ENCODE measurements at places on chromosomes 16 and 17.
A peak's percentile ranks its signal among the peaks of the same experiment; 100 is the strongest.

DNA sequence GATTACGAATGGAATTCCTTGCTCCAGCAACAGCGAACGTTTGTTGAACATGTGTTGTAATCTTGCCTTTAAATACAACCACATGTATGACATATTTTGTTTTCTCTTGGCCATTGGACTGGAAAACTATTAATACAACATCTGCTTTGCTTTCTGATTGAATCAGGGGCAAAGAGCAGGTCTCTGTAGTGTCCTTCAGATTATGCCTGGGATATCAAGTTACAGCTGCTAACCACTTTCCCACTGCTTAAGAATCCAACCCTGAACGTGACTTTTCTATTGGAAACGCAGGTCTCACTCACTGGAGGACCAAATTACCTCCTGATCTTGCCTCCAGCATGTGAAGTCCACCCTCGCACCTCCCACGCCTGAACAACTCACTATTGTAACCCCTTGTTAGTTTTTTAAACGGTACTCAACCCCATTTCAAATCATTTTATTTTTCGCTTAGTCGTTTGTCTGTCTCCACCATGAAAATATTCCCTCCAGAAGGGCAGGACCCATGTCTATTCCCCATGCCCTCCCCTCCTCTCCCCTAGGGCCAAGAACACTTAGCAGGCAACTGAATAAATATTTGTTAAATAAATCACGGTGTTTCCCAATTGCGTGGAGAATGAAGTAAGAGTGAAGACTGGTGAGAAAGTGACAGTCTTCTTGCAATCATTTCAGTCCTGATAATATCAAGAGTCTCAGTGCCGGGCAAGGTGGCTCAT is 57.4 kb upstream of the MRTFB start:
- peak; percentile 98 for DNase-seq

DNA sequence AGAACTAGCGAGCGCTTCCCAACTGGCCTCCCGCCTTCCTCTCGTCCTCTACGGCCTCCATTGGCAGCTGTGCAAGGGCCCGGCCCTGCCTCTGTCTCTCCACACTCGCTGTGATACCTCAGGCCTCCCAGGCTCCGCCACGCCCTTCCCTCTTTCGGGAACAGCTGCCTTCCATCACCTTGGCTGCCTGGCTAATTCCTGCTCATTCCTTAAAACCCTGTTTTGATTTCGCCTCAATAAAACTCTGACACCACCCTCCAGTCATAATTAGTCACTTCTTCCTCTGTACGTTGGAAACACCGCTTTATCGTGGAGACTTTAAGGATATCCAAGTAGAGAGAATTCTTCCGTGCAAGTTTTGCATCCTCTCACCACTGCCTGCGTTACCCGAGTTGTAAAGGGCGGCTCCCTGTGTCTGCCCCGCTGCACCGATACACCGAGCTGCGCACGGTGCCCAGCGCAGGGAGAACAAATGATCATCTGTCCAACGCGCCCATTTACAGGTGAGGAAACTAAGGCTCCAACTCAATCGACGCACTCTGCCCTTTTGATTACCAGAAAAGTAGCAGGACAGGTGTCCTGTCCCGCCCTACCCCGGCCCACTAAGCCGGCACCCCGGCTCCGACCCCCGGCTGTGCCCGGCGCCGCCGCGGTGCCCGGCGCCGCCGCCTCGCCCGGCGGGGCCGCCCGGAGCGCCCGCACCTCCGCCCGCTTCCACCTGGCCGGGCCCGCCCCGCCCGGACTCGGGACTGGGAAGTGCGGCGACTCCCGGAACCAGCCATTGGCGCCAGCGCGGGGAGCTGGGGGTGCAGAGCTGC is 139.7 kb downstream of the SEC14L1 start:
- peak; percentile 52 for DNase-seq

- peak; percentile 54 for DNase-seq
Observed at GRCh38 chr16:9090101-9090959, 1.1 kb upstream of the HAPSTR1 start.

DNA sequence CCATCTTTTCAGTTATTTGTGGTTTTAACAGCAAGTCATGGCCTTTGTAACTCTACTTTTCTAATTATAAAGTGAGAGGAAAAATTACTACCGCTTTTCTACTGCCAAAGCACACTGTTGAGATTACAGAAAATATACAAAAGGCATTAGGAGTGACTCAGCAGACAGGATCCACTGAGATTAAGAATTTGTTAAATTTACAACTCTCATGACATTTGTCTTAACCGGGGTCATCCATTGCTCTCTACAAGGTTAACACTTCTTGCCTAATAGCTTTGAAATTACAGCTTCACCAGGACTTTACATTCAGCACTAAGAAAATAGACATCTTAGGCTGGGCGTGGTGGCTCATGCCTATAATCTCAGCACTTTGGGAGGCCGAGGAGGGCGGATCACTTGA is 93.4 kb downstream of the SSH2 start:
- DNase-seq, result peak; percentile 58

- peak; percentile 28 for DNase-seq
Observed at GRCh38 chr17:4658478-4659305, 17.2 kb upstream of the ALOX15 start.

- no peak for DNase-seq
Observed at GRCh38 chr17:21353326-21354010, 22.7 kb upstream of the KCNJ12 start.

- DNase-seq, result no peak
Observed at GRCh38 chr16:87637357-87637756, 35.0 kb downstream of the JPH3 start.

- DNase-seq, result peak; percentile 35
Observed at GRCh38 chr16:84648595-84649510, 542 bp downstream of the KLHL36 start.

- no peak for DNase-seq
Observed at GRCh38 chr16:64545768-64546167, 576.1 kb downstream of the CDH11 start.

Measured in foreskin fibroblast (primary cell).